ENCODE measurements at places on chromosomes 7 and 10.

DNA sequence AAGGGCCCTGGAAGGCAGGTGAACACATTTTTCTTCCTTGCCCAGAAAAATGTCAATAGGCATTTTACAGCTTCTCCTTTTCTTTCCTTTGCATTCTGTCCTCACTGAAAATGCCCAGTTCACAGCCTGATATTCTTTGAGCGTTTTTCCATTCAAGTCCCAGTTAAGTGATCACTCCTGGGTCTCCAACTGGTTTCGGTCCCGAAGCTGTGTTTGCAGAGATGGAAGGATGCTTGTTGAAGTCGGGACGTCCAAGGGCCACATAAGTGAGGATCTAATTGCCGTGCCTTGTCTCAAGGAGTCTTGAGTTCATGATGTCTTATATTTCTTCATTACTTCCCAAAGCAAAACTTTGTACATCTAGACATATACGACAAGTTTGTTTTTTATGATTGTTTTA, 208.7 kb upstream of the PRKCQ start:
- no peak for DNase-seq

DNA sequence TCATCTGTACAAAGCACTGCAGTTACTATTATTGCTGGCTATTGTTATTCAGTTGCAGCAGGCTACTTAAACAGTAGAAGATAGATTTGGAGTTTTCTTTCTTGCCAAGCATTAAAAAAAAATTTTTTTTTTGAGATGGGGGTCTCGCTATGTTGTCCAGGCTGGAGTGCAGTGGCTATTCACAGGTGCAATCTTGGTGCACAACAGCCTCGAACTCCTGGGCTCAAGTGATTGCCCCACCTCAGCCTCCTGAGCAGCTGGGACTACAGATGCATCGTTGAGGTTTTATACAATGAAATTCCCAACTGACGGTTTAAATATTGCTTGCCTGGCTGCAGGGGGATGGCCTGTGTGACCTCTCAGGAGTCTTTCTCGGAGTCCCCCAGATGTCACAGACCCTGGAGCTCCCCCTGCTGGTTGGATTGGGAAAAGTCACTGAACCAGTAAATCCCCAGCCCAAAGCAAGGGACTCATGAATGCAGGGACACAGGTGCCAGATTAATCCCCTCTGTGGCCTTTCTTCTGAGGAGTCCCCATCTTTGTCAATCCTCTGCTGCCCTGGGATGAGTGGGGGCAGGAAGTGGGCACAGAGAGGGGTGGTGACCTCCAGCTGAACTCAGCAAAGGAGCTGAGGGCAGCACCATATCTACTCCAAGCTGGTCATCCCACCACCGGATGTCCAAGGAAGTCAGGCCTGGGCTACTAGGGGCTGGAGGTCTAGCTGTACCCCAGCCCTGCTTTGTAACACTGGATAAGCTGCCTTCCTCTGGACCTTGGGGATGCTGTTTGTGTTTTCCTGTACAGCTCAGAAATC, 149.6 kb downstream of the C10orf105 start:
- peak; percentile 78 for DNase-seq

GRCh38 chr7:127949769-127950222, 81.4 kb downstream of the LRRC4 start:
- DNase-seq = no peak

- no peak for DNase-seq
These were observed 253.2 kb upstream of the SMIM30 start for GRCh38 chr7:113371416-113372043.

DNA sequence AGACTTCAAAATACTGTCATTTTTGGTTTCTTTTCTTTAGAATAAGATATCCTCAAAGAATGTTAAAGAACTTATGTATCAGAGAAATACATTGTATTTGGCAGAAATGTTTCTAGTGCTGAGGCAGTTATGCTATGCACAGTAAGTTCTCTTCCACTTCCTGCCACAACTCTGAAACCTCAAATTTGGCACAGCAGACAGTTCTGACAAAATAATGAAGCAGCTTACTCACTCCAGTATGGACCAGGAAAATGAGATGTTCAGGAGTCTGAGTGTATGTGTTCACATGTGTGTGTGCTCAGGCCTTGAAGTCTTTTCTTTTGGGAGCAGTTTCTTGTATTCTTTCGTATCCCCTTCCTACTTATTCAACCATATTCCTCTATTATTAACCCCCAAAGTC, 197.0 kb upstream of the AGK start:
- no peak for DNase-seq

DNA sequence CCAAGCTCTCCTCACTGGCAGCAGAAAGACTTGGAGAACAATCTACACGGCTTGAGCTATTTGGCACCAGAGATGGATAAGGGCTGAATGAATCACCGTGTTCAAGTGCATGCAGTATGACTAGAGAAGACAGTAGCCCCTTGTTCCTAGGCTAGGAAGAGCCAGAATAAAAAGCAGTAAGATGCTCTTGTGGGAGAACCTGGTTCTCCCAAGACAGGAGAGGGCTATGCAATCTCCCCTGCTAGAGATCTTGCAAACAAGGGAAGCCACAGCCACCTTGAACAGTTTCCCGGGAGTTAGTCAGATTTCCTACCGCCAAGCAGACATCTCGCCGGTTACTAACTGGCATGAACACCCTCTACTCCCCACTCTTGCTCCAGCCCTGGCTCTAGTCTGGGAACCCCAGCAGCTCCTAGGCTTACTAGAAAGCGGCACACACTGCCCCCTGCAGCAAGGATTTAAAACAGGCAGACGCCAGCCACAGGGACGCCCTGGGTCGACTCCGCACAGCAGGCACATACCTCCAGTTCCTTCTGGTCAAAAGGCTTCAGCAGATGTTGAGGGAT, 107.3 kb downstream of the SMURF1 start:
- DNase-seq = no peak

GRCh38 chr7:69617364-69617763, 19.1 kb downstream of the AUTS2 start:
- no peak for DNase-seq

GRCh38 chr10:6215683-6216484, 13.2 kb downstream of the PFKFB3 start:
- DNase-seq = no peak

DNA sequence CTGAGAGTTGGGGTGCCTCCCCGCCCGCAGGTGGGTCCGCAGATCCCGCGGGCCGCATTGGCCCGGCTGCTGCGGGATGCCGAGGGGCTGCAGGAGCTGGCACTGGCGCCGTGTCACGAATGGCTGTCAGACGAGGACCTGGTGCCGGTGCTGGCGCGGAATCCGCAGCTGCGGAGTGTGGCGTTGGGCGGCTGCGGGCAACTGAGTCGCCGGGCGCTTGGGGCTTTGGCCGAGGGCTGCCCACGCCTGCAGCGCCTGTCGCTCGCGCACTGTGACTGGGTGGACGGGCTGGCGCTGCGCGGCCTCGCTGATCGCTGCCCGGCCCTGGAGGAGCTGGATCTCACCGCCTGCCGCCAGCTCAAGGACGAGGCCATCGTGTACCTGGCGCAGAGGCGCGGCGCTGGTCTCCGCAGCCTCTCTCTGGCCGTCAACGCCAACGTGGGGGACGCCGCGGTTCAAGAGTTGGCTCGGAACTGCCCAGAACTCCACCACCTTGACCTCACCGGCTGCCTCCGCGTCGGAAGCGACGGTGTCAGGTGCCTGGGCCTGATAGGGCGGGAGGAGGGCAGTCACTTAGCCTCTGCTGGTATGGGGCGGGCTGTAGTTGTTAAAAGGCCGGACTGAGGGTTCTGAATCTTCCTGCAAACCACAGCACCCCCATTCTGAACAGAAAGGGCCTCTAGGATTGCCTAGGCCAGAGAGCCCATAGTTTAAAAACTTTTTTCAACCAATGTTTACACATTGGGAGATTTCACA, 1.3 kb downstream of the FBXL15 start:
- DNase-seq = no peak

GRCh38 chr10:26571655-26572054, 125.8 kb upstream of the PDSS1 start:
- DNase-seq = no peak

GRCh38 chr7:134639061-134639460, 7.6 kb upstream of the BPGM start:
- DNase-seq = no peak

DNA sequence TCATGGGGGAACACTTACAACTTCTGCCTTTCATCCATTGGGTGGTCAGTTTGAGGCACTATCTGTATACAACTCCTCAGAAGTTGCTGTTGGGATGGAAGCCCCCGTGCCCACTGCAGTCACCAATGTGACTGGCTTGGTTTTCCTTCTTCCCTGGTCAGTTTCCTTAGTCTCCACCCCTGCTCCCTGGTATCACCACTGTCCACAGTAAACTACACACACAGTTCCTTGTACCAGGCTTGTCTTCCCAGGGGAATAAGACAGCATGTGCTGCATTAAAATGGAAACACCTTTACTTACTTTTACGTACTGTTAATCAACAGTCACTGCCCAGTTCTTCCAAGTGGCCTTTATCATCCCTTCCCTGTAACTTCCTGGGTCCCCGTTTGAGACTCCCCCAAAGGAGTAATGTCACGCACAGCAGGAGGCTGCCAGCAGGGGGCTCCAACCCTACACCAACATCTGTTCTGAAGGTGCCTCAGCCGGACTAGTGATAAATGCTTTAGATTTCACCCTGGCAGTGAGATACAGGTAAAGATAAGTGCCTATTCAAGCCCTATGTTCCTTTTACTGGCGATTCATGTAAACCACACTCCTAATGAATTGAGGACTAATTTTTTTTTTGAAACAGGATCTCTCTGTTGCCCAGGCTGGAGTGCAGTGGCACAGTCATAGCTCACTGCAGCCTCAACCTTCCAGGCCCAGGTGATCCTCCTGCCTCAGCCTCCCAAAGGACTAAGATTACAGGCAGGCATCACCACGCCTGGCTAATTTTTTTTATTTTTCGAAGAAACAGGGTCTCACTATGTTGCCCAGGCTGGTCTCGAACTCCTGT, 45.3 kb upstream of the PIK3AP1 start:
- peak; percentile 76 for DNase-seq

DNA sequence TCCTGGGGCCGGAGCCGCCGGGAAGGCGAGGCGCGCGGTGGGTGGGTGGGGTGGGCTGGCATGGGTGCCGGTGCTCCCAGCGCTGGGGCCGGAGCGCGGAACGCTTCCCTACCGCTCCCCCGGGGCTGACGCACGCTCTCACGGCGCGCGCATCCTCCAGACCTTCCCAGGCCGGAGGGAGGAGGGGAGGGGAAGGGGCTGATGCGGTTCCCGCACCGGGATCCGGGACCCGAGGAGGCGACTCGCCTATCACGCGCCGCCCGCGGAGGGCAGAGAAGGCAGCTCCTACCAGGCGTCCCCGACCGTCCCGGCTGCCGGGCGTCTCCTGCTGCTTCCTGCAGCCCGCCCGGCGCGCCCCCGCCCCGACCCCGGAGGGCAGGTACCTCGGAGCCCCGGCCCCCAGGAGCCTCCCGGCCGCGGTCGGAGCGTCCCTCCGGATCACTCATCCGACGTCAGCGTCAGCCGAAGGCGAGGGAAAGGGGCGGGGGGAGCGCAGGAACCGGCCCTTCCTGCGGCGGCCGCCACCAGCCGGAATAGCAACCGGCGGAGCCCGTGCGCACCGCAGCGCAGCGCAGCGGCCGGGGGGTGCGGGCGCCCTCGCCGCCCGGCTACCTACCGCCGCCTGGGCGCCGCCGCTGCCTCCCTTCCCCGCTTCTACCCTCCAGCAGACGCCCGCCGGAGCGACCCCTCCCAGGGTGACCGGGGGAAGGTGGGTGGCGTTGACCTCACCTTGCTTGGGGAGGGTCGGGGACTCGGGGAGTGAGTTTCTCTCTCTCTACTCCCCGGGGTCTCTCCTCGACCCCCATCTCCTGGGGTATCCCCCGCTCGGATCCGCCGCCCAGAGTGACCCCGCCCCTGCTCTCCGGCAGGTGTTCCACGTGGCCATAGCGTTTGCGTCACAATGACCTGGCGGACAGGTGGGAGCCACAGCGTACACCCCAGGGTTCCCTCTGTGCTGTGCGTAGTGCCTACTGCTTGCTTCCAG, at the start of gene ICA1:
TSS of gene ICA1 (minus strand) at position 457 of the 985 bp plus-strand sequence. CDS start 26,241 bp downstream, outside the sequence.
- DNase-seq = no peak

GRCh38 chr10:28744069-28744768, 66.9 kb downstream of the BAMBI start:
- DNase-seq = no peak

DNA sequence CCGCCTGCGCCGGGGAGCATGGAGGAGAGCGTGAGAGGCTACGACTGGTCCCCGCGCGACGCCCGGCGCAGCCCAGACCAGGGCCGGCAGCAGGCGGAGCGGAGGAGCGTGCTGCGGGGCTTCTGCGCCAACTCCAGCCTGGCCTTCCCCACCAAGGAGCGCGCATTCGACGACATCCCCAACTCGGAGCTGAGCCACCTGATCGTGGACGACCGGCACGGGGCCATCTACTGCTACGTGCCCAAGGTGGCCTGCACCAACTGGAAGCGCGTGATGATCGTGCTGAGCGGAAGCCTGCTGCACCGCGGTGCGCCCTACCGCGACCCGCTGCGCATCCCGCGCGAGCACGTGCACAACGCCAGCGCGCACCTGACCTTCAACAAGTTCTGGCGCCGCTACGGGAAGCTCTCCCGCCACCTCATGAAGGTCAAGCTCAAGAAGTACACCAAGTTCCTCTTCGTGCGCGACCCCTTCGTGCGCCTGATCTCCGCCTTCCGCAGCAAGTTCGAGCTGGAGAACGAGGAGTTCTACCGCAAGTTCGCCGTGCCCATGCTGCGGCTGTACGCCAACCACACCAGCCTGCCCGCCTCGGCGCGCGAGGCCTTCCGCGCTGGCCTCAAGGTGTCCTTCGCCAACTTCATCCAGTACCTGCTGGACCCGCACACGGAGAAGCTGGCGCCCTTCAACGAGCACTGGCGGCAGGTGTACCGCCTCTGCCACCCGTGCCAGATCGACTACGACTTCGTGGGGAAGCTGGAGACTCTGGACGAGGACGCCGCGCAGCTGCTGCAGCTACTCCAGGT, 29.7 kb downstream of the CHST12 start:
- no peak for DNase-seq

GRCh38 chr10:132942101-132943057, at the start of gene CFAP46:
TSS of gene CFAP46 (minus strand) at chr10:132942570. CDS start at chr10:132942484, 86 bp downstream.
- no peak for DNase-seq

- DNase-seq = no peak
These were observed 67.5 kb upstream of the CCNY start for GRCh38 chr10:35268791-35269257.

- no peak for DNase-seq
These were observed 88.0 kb downstream of the ARHGAP22 start for GRCh38 chr10:48516911-48517310.

GRCh38 chr7:159097661-159098423, 46.8 kb downstream of the VIPR2 start:
- no peak for DNase-seq

DNA sequence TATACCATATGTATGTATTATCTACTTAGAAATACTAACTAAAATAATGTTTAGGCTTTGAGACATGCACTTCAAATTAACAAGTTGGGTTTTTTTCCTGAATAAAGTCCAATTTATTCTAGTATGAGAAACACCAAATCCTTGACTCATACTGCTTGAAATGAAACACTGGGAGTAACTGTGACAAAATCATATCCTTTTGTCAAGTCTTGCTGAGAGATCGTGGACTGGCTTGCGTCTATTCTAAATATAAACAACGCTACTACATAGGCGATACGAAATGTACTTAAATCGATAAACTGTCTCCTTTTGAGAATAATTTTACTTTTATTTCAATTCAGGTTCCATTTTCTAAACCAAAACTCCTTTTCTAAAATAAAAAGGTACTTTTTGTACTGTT, 16.3 kb downstream of the SMURF1 start:
- no peak for DNase-seq

- DNase-seq = peak; percentile 29
These were observed 8.5 kb upstream of the BPGM start for GRCh38 chr7:134637934-134638719.

GRCh38 chr7:129773328-129773731, 161.8 kb downstream of the NRF1 start:
- DNase-seq = no peak

- DNase-seq = no peak
These were observed 175.2 kb downstream of the CDK14 start for GRCh38 chr7:90771281-90771680.

GRCh38 chr10:33271969-33272583, 62.4 kb downstream of the NRP1 start:
- DNase-seq = no peak

All from CD4-positive, alpha-beta T cell treated with Interleukin-2 at 100 ng/mL for 4 hours (primary cell).